ENCODE measurements at places on chromosomes 3 and 15.

DNA sequence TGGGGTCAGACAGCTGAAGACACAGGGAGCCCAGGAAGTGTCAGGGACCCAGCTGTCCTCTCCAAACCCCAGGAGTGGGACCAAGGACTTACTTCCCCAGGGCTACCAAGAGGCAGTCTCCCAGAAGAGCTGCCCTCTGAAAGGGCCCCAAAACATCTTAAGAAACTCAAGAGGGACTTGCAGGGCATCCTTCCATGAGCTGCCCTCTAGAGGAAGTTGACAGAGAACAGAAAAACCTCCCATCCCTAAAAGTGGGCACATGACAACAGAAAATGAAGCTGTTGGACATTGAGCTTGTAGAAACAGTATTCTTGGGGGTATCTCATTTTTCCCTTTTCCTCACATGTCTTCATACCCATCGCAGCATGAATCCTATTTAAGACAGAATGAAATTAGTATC lies 58.9 kb downstream of the MECOM start:
- no peak for DNase-seq

DNA sequence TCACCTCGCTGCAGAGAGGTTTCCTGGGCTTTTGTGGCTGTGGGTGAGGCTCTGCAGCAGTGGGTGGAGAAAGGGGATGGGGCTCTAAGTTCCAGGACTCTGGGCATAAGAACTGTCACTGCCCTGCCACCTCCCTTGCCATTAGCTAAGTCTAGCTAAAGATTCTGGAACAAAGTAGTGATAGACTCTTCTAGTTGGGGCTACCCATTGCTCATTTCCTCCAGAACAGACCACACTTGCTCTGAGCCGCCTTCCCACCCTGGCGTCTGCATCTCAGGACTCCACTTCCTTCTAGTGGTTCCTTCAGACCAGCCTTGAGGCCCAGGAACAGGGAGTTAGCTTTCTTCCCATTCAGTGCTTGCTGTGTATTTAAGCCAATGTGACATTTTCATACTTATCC lies 7.5 kb downstream of the ARHGAP31 start:
- no peak for DNase-seq

DNA sequence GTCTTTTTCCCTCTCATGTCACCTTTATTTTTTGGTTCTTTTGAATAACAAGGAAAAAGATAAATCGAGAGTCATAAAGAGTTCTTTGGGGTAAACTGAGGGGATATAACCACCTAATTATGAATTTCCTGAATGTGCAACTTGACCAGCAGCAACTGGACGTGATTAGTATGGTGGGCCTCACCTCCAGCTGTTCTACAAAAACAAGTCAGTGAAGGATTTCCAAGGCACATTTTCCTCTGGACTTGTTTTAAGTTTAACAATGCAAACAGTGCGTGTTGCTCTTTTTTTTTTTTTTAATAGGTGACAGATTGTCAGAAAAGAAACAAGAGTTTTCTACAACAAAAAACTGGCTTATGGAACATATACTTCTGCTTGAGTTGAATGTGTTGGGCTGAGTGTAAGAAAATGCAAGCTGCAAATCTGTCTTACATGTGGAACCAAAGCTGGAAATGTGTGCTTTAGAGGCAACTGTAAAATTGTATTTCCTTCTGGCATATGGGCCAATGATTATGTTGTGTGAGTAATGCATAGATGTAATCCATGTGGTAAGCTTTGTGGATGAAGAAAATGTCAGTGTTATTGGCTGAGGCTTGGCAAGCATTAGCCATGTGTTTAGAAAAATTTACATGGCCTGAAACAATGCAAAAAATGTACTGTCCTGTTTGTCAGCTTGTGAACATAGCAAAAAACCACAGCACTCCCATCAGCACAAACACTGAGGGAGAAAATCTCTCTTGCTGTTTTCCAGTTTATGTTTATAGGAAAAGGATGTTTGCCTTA lies 44.5 kb upstream of the FNDC3B start:
- no peak for DNase-seq

DNA sequence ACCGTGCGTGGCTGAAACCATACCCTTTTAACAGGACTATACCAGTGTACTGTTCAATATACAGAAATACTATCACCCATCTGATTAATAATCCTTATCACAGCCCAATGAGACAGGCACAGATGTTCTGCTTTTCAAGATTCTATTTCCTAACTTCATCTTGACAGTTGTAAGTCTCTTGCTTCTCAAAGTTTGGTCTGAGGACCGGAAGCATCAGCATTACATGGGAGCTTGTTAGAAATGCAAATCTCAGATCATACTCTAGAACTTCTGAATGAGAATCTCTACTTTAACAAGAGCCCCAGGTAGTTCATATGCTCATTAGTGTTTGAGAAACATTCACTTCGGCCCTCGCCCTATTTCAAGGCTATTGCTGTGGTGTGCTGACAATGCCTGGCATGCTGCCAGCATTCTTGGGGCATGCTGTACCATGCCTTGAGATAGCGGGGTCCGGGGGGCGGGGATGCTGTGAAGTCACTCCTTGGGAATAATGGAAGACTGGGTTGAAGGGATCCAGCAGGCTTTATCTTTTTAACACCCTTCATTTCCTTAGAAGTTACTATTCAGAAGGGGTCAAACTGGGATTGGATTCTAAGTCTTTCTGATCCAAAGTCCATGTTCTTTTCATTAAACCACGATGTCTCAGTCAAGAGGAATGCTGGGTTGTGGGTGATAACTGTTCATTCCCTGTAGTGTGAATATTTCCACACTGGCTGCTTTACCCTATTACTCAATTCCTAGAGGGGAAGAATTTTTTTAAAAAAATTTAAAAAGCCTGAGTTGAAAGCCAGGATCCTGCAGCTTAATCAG lies 194.7 kb downstream of the LPP start:
- no peak for DNase-seq

GRCh38 chr3:4067893-4068292 lies 235.3 kb upstream of the SETMAR start:
- no peak for DNase-seq

GRCh38 chr15:74626752-74627692 lies 11.4 kb downstream of the CLK3 start:
- DNase-seq: no peak

DNA sequence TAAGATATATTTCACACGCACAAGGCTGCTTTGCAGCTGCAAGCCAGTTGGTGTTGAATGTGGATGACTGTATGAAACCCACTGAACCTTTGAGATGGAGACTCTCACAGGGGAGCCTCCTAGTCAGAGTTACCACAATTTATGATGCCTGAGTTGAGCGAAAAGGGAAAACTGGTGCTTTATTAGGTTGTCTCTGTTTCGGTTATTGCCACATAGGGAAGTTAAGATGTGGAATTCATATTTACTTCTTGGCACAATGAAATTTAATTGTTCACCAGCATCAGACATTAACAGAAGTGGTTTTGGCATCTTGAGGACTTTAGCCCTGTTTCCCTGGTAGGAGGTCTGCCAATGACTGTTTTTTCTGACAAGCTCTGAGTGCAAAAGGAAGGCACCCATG lies 358.2 kb downstream of the SQOR start:
- DNase-seq: no peak

GRCh38 chr3:113668015-113668414 lies 28.4 kb downstream of the USF3 start:
- no peak for DNase-seq

DNA sequence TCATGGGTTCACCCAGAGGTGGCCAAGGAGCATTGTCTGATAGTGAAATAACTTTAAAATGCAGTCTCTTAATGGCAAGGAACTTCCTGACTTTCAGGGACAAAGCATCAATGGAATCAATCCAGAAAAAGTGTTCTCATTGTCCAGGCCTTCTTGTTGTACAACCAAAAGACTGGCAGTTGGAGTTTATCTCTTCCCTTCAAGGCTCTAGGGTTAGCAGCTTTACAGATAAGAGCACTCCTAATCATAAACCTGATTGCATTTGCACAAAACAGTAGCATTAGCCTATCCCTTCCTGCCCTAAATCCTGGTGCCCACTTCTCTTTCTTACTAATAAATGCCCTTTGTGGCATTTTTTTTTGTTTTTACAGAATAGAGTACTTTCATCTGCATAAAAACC lies 43.3 kb upstream of the VIPR1 start:
- DNase-seq: no peak

Data from NCI-H1417 (cell line).